Stimulated activated CD8-positive, alpha-beta memory T cell treated with anti-CD3 and anti-CD28 coated beads, Interleukin-4, amount 100 ng/mL, for 4 hours (primary cell): ENCODE measurements at places on chromosomes 3 and 15.

GRCh38 chr15:87099916-87100315 is 1020.2 kb downstream of the AGBL1 start:
- no peak for DNase-seq

- DNase-seq: no peak
Observed at GRCh38 chr15:88299497-88299896, 43.0 kb upstream of the NTRK3 start.

GRCh38 chr3:42640771-42641370 is 12.6 kb upstream of the ZBTB47 start:
- no peak for DNase-seq

GRCh38 chr15:70281811-70282307 is 184.1 kb upstream of the TLE3 start:
- no peak for DNase-seq
